ENCODE measurements at places on chromosomes 12 and 14.
A peak's percentile ranks its signal among the peaks of the same experiment; 100 is the strongest.

DNA sequence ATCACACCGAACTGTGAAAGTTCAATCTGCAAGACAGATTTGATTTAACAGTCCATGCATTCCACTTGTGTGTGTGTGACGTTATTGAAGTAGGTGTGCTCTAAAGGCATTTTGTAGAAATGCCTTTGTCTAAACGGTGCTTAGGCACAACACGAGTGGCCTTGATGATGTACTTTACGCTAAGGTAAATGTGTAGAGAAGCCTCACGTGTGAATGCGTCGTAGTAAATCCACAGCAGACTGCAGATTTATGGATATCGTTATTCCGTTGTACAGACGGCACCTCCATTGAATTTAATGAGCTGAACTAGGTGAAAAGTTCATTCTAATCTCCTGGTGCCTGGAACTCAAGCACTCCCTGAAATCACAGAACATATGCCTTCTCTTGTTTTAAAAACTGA is 202.8 kb upstream of the STXBP6 start:
- no peak for DNase-seq

DNA sequence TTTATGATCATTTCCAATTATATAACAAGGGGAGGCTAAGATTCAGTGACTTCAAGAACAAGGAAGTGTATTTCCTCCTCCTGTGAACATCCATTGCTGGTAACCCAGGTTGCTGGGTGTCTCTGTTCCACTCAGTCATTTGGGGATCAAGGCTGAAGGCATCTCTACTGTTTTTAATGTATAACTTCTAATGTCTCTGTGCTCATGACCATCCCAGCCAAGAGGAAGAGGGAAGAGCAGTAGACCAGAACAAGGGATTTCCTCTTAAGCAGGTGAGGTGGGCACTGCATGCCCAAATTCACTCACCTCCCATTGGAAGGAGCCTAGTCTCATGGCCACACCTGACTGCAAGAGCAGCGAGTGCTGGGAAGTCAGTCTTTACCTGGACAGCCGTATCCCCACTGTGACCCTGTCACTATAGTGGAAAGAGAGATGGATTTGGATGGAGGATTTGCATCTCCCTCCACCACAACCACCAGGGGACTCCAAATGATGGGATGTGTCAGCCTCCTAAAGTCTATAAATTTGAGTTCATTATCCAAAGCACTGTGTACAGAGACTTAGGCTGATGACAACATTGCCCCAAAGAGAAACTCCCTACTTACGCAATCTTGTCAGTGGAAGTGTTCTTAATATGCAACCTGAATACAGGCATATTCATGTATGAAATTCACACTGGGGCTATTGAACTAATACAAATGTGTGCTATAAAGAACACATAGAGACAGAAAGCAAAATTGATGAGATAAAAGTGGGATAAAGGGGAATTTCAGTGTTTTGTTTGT is 368.7 kb downstream of the TMEM132D start:
- DNase-seq = no peak

DNA sequence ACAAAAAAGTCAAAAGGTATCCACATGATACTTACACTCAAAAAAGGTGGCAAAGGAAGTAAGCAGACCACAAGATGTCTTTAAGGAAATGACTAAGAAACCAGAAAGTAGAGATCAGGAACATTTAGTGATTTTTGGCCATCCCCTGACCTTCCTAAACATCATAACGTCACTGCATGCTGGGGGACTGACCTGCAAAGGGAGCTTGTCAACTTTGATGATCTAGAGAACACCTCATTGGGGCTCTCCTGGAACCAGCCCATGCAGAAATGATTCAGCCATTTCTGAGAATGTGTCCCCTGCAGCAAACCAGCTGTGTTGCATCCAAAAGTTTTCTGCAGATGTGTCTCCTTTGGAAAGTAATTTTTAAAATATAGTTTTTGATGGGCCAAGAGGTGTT is 152.2 kb upstream of the RASSF8 start:
- peak; percentile 69 for DNase-seq

GRCh38 chr12:63445224-63445880 is 222.9 kb downstream of the DPY19L2 start:
- no peak for DNase-seq

DNA sequence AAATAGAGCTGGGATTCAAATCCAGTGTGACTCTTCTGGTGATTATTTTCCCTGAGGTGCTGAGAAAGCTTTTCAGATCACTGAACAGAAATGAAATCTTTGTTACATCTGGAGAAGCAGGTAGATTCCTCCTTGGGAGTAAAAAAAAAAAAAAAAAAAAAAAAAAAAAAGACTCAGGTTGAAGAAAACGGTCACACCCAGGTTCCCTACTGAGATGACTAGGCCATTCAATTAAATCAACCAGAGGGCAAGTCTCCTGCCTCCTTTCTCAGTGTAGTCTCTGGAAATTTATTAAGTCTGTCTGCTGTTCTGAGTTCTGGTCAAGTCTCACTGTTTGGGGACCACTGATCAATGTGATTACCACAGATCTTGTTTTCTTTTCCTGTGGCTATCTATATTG is 24.0 kb downstream of the ARG2 start:
- no peak for DNase-seq

DNA sequence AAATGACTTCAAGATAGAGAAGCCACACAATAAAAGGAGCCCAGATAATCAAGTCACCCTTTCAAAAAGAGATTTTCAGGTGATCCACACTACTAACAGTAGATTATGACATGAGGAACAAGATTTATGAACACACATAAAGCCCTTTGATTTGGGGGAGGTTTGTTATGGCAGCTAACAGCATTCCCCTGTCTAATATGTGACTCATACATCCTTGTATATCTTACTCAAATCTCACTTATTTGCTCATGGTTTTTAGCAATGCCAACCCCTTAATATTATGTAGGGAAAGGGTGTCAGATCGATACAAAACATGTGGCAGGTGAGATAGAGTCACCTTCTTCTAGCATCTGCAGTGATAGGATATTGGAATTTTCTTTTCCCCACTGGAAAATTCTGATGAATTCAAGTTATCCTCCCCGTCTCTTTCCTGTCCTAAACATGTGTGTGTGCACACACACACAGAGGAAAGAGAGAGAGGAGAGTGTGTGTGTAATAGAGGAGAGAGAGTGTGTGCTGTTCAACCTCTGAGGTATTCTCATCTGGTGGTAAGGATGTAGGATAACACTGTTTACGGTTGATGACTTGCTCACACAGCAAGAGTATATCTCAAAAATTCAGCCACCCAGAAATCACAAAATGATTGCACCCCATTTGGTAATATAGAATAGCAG is 319.9 kb downstream of the KCNC2 start:
- peak; percentile 51 for DNase-seq

DNA sequence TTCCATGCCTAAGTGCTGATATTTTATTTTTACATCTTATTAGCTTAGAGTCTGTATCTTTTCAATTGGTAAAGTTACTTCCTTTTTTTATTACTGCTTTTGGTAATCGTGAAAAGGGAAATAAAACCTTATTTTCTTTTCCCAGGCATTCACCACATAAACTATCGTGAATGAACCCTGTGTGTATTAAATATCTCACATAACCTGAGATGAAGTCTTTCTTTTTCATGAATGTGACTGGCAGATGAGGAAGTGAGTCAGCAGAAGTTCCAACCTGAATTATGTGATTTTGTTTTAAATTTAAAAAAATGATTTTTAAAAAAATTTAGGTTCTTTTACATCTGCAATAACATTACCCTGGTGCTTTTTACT is 26.0 kb downstream of the MYBPC1 start:
- DNase-seq = no peak

GRCh38 chr12:124085419-124086296 is 112.6 kb downstream of the ZNF664 start:
- no peak for DNase-seq

DNA sequence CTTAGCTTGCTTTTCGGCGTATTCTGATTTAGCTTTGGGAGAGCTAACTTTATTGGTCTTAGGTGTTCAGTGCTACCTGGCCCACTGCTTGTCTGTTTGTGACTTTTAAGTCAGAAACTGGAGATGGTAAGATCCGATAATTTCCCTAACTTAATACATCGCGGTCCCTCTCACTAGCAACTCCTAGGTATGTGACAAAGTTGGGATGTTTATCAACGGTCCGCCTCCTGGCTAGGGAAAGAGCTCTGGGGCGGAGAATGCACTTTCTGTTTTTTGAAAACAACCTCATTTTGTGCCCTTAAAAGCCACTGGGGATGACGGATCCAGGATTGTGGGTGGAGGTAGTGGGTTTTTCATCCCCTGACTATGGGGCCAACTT is 1.2 kb downstream of the CDKN1B start:
- no peak for DNase-seq

- DNase-seq = no peak
These were observed 38.3 kb downstream of the SRGAP1 start for GRCh38 chr12:63882844-63883243.

GRCh38 chr12:57738661-57739237 is at the start of gene AGAP2:
TSS of gene AGAP2 (minus strand) at chr12:57738742. CDS start at chr12:57738246, 496 bp downstream.
- no peak for DNase-seq

- no peak for DNase-seq
These were observed 1278.1 kb downstream of the AACS start for GRCh38 chr12:126343321-126343720.

DNA sequence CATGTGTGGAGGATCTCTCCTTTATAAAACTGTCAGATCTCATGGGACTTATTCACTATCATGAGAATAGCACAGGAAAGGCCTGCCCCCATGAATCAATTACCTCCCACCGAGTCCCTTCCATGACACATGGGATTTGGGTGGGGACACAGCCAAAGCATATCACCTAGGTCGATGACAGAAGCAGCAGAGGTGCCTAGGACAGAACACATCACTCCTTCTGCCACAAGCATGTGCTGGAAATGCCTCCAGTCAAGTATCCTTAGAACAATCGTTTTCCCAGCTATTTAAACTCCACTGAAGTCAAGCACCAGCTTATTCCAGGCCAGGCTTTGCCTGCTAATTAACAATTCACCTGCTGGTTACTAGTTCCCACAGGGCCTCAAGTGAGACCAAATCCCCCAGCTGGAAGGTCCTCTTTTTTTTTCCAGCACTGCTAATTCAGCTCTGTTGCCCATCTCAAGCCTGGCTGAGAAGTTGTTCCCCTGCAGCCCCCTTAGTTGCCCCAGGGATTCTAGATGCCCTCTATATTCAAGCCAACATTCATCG is 212.3 kb upstream of the NUDT4 start:
- DNase-seq = no peak

GRCh38 chr14:65303190-65303898 is 109.2 kb upstream of the FUT8 start:
- peak; percentile 51 for DNase-seq

GRCh38 chr12:3998968-3999792 is 126.0 kb upstream of the PARP11 start:
- no peak for DNase-seq

GRCh38 chr12:90084018-90084417 is 375.4 kb upstream of the ATP2B1 start:
- DNase-seq = no peak

DNA sequence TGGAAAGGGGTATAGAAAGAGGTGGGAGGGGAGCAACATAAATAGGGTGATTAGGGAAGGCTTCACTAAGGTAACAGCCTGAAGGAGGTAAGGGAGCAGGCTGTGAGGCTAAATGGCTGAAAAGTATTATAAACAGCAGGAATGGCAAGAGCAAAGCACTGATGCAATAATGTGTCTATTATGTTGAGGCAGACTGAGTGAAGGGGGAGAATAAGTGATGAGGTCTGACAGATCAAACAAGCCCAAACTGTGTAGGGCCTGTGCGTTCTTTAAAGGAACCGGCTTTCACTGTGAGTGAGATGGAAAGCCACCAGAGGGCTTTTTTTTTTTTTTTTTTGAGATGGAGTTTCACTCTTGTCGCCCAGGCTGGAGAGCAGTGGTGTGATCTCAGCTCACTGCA is 6.7 kb upstream of the VCPKMT start:
- no peak for DNase-seq

- no peak for DNase-seq
These were observed 26.8 kb downstream of the IFT43 start for GRCh38 chr14:76012354-76012753.

DNA sequence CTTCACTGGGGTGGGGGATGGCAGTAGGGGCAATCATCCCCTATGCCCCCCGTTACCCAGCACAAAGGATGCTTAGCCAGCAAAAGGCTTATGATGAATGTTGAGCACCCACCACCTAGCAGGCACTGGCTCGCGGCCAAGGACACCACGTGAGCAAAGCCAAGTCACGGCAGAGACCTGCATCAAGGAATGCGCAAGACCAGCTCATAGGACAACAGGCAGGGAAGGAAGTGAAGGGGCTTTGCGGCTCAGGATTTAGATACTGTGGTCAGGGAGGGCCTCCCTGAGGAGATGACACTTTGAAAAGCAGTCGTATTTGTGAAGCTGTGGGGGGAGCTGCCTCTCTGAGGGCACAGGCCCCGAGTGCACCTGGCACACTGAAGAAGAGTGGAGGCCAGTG is 32.8 kb downstream of the SH2B3 start:
- DNase-seq = peak; percentile 78

- no peak for DNase-seq
These were observed 29.2 kb downstream of the PITPNM2 start for GRCh38 chr12:123121670-123122069.

DNA sequence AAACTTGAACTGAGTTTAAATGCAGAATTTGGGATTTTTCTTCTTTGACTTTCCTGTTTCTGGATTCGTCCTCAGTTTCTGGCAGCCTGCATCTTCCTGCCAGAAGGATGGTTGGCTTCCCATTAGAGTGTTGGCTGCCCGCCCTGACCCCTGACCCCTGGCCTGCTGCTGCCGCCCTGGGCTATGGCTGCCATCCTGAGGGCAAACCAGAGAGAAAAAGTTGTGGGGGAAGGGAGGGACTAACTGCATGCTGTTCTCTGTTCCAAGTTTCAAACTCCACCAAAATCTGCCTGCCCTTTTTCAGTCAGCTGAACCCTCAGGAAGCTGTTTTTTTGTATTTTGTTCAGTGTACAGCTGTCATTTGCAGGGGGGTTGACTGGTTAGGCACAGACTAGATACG is 48.4 kb downstream of the FNTB start:
- no peak for DNase-seq

DNA sequence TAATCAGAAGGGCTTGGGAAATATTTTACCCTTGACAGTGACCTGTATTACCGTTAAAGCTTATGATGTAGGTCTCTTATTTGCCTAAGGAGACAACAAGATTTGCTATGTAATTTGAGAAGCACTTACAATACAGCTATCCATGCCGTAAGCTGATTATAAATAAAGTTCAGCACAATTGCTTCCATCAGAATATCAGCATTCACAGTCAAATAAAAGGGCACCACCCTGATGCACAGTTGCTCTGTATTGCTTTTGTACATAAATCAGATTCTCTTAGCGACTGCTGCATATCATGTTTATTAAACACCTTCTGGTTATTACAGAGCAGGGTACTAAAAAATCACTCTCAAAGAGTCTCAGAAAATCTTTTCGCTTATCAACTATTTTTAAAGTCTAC is 67.3 kb upstream of the VRK1 start:
- DNase-seq = no peak

GRCh38 chr14:41597647-41598046 is 9.0 kb upstream of the LRFN5 start:
- DNase-seq = no peak

DNA sequence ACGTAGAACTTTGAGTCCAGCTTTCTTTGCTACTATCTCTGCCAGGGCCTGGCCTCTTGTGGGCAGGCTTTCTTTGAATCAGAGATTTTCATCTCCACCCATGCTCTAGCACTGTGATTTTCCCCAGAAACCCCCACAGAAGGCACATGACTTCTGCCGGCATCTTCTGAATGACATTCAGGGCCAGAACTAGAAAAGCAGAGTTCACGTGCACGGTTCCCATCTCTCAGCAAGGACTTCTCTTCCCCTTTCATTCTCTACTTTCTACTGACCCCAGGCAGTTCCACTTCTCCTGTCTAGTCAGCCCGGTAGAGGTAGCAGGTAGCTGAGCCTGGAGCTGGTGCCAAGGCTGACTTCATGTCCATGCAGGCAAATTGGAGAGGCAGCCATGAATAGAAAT is 26.9 kb downstream of the BATF start:
- no peak for DNase-seq
